ENCODE measurements at places on chromosomes 1 and 21.

- DNase-seq: peak; percentile 92
These were observed 220.8 kb downstream of the SLC35F3 start for GRCh38 chr1:234125283-234125682.

DNA sequence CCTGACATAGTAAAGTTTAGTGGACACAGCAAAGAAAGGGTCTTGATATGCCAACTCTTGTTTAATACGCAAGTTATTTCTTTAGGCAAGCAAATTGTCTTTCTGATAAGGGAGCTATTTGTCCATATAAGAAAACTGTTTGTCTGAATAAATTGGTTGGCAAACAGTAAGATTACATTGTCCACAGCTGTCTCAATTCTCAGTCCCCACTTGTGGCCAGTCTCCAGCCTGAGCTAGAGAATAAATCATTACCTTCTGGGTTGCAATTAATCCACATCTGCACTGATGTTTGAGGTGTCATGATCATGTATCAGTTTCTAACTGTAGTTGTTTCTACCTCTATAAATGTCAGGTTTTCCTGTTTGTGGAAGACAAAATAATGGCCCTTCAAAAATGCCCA lies 60.0 kb upstream of the TNR start:
- DNase-seq: no peak

GRCh38 chr1:31529999-31530684 lies 46.2 kb upstream of the TINAGL1 start:
- no peak for DNase-seq

GRCh38 chr1:203325026-203325417 lies 19.7 kb downstream of the BTG2 start:
- no peak for DNase-seq

- DNase-seq: no peak
These were observed 18.7 kb downstream of the TRABD2B start for GRCh38 chr1:47978486-47978885.

DNA sequence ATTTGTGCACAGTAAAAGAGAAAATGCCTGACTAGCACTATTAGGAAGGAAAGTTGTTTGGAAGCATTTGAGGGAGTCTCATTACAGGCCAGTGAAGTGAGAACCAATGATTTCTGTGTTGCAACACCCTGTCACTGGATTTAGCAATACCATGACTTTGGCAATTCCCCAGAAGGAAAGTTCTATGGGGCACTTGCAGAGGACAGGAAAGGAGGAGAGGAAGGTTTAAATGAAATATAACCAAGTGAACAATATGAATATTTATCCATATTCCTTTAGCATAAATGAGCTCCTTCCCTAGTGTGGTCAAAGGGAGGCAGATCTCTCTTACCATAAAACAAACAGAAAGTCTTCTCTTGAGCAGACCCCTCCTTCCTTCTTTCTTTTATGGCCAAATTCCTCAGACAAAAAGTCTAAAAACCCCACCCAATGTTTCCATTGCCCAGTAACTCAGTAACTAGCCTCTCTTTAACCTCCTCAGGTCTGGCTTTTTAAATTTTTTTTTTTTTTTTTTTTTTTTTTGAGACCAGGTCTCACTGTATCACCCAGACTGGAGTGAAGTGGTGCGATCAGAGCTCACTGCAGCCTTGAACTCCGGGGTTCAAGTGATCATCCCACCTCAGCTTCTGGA lies 5.5 kb downstream of the TLR5 start:
- DNase-seq: no peak

DNA sequence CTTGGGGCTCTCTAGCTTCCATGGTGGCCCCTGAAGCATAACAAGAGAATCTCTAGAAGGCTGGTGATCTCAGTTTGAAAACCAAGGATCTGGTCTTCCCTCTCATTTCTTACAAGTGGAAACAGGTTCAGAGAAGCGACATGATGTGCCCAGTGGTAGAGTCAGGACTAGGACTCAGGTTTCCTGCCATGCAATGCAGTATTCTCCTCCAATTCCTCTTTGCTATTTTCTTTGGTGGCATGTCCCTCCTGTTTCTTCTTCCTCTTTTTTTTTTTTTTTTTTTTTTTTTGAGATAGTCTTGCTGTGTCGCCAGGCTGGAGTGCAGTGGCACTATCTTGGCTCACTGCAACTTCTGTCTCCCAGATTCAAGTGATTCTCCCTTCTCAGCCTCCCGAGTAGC lies 195.6 kb upstream of the C1orf105 start:
- DNase-seq: no peak

DNA sequence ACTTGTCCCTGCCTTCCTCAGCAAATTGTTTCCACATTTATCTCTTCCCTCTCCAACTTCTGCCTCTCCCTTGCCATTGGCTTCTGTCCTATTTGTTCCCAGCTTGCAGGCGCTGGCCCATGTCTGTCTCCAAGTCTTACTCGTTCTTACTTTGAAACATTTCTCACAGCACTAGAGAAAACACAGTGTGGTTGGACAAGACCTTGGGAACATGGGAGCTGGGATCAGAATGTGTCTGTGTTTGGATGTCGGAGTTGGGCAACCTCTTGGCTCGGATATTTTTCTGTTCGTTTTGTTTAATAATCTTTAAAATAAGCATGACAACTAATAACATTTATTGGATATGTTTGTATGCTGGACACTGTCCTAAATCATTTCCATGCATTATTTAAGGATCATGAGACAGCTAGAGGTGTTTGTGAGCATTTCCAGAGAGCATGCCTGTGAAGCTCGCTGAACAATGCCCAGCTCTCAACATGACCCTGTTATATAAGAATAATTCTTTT lies 5.9 kb upstream of the BRWD1 start:
- DNase-seq: no peak

DNA sequence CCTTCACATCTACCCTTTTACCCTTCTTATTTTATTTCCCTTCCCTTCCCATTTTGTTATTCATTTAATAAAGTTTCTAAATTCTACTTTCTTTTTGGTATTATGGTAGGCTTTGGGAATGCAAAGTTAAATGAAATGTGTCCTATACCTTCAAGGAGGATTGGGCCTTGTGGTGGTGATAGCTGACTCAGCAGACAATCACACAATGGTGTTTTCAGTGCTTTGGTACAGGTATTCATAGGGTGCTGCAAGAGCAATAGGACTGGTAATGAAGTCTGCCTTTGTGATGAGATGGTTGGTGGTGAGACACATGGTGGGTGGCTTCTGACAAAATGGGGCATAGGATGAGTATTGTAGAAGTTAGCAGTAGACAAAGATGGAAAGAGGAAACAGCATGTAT lies 21.9 kb upstream of the SPAG17 start:
- no peak for DNase-seq

- no peak for DNase-seq
These were observed 1.7 kb upstream of the PDE9A start for GRCh38 chr21:42651515-42652401.

DNA sequence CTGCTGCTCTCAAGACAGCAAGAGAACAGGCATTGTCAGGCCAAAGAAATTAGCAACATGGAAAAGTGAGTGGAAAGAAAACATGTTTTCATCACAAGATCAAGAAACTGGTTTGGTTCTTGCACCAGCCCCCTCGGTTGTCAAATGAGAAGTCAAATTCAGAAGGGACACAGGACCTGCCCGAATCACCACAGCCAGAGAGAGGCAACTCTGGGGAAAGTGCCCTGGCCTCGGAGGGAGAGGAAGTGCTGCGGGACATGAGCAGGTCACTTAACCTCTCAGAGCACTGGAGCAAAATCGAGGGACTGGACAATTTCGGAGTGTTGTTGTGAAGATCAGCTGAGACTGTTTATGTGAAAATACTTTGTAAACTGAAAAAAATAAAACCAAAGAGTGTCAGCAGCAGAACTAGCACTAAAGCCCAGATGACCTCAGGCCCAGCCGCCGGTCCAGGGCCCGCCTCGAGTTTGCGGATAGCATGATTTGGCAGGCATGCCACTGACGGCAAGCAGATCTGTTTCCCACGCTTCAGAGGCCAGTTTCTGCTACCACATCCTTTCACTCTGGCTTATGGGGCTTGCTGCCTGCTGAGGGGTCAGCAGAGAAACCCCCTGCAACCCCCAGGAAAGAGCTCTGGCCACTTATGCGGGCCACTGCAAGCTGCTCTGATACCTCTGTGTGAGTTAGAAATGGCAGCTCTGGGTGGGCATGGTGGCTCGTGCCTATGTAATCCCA lies 32.1 kb downstream of the CD247 start:
- DNase-seq: no peak

- no peak for DNase-seq
These were observed 62.6 kb downstream of the ZBTB18 start for GRCh38 chr1:244113532-244114320.

DNA sequence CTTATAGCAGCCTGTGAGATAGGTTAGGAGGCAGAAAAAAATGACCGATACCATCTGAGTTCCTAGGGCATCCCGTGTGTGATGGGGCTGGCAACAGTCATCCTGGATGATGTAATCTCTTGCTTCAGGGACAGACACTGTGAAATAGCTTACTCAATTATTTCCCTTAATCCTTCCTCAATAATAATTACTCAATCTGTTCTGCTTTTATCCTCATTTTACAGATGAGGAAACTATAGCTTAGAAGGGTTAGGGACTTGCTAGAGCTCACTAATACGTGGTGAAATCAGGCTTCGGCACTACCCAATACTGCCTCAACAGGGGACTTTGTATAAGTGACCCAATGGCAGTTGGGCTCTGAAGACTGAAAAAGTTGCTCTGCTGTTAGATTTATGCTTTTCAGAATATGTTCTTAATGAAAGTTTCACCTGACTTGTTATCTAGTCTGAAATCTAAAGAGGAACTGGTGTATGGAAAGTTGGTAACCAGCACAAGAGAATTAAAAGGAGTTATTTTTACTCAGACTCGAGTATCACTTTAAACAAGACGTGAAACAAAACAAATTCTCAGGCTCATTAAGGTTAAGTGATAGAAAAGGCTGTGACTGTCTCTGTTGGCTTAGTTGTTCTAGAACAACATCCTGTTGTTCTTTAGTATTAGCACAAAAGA lies 14.4 kb downstream of the CD55 start:
- no peak for DNase-seq

- no peak for DNase-seq
These were observed 532.7 kb upstream of the OLFM3 start for GRCh38 chr1:102529446-102529845.

- peak; percentile 74 for DNase-seq
These were observed 35.6 kb upstream of the WASF2 start for GRCh38 chr1:27525296-27526272.

DNA sequence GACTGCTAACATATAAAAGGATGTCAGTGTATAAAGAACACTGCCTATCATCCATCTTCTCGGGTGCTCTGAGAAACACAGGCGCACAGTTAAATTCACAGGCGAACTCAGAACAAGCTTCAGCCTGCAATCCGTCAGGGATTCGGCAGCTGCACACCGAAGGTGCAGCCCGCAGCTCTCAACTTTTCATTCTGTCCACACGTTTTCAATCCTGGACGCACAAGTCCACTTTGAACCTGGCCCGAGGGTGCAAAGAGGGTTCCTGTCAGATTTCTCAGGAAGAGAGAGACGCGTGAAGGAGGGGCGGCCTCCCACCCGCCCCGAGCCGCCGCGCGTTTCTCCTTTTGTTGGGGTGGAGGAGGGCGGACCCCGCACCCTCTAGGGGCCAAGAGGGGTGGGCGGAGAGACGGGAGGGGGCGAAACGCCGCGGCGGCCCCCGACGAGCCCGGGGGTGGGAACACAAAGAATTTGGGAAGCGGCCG lies 724 bp downstream of the DOCK7 start:
- DNase-seq: no peak

DNA sequence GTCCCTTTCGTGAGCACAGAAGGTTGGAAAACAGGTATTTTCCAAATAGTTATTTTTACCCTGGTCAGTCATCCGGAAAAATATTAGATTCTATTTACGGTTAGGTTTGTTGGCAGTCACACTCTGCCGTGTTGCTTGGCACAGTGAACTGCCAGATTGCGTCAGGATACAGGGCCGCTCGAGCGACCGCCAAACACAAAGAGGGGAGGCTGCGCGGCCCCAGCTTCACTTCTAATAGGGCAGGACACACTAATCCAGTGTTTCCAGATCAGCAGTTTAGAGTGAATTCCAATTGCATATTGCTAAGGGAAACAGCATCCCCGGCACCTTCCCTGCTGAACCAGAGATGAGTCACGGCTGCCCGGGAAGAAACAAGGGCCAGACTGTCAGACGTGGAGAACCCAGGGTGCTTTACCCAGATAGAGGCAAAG lies 22.9 kb downstream of the UMODL1 start:
- no peak for DNase-seq

DNA sequence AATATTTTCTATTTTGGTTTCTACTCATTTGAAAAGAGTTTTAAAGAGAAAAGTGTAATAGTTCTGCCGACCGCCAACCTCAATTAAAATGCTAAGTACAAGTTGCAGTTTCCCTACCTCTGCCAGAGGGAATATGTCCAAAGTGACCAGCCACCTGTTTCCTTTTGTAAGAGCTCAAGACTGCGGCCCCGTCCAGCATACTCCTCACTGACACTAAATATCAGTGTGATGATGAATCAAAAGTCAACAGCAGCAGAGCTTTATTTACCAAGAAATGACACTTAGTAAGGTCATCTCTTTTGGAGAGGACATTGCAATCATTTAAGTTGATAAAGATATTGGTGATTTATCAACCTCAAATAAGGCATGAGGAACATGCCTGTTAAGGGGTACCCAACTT lies 57.4 kb upstream of the NRIP1 start:
- no peak for DNase-seq

GRCh38 chr1:48223366-48224240 lies 1.1 kb downstream of the SLC5A9 start:
- no peak for DNase-seq

DNA sequence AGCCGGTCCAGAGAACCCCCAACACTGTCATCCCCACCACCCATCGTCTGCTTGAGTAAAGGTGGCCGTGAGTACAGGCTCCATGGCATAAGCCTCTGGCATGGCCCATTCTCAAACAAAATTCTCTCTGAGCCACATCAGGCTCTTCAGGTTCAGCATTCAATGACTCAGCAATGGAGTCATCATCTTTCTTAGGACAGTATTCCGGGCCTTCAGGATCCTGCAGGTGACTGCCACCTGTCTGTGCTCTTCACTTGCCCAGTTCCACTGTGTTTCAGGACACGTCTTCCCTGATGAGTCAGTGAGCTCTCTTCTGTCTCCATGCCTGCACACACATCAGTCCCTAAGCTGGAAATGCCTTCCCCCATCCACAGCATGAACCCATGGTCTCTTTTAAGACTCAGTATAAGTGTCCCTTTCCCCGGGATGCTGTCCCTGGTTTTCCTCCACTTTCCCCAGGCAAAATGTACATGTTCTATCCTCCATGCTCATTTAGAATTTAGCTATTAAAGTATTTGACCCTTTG lies 81.1 kb upstream of the FGGY start:
- no peak for DNase-seq

DNA sequence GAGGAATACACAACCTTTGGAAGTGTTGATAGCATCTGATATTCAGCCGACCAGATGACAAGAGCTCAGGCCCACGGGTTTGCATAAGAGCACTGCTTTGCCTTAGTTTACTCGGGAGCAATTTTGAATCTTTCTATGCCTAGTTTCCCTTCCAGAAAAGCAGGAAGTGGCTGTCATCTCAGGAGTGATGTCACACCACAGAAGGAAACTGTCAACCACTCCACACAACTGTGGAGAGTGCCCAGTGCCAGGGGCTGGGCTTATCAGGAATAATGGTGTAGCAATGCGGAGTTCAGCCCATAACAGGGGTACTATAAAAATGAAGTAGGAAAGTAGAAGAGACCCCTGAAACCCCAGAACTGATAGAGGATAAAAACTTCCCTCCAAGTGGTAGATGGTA lies 28.4 kb downstream of the NTPCR start:
- no peak for DNase-seq

- DNase-seq: no peak
These were observed 107.5 kb downstream of the SLC44A5 start for GRCh38 chr1:75503221-75503974.

Data from NT2/D1 (cell line).